ENCODE measurements at places on chromosomes 7 and 10.

GRCh38 chr10:123559823-123560092, 106.4 kb upstream of the GPR26 start:
- DNase-seq = no peak

DNA sequence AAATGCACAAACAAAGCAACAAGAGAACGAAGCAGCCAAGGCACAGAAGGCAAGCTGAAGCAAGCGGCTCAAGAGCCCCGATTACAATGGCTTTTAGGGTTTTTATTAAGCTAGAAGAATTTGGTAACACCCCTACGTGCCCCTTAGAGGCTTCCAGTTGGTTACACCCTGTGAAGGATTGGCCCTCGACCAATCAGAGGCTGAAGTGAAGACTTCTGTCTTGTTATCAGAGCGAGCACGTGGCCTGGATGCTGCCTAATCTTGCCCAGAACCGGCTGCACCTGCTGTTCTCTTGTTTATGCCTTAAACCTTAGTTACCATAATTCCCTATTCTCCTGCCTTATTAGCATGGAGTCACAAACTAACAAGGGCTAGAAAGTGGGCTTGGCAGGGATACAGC, 21.4 kb downstream of the KCNK18 start:
- peak; percentile 33 for DNase-seq

- no peak for DNase-seq
Measured at GRCh38 chr7:148042935-148043631, 547.5 kb upstream of the C7orf33 start.

DNA sequence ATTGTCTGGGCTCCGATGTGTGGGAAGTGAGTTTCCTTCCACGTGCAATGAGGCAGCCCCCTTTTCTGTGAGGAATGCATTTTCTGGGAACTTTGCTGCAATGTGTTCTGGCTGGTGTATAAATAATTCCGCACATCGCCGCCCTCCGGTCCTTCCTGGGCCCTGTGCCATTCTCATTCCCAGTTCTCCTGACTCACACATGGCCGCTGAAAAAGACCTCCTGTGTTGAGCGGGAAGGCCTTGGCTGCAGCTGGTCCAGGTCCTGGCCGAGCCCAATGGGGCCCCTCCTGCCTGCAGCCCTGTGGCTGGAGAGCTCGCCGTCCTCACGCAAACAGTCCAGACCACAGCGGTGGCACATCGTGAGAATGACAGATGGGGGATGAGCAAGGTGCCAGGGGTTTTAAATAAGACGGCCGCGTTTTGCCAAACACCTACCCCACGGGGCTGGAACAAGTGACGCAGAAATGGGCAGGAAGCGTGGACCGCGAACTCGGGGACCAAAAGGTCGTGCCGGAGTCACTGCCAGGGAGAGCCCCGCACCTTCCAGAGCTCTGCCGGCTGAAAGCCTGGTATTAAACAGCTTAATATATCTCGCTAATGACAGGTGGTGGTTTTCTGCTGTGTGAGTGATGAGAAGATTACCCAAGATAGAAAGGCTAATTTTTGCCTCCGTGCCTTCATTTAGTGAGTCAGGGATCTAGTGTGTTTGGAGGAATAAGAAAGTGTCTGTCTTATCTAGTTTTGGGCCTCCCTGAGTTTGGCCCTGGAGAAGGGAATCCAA, 37.0 kb downstream of the FAM20C start:
- no peak for DNase-seq

GRCh38 chr7:17902599-17902998, 37.7 kb downstream of the SNX13 start:
- no peak for DNase-seq

GRCh38 chr7:82204694-82205093, 238.9 kb downstream of the CACNA2D1 start:
- no peak for DNase-seq

GRCh38 chr10:104612571-104613205, 28.4 kb upstream of the SORCS3 start:
- no peak for DNase-seq

DNA sequence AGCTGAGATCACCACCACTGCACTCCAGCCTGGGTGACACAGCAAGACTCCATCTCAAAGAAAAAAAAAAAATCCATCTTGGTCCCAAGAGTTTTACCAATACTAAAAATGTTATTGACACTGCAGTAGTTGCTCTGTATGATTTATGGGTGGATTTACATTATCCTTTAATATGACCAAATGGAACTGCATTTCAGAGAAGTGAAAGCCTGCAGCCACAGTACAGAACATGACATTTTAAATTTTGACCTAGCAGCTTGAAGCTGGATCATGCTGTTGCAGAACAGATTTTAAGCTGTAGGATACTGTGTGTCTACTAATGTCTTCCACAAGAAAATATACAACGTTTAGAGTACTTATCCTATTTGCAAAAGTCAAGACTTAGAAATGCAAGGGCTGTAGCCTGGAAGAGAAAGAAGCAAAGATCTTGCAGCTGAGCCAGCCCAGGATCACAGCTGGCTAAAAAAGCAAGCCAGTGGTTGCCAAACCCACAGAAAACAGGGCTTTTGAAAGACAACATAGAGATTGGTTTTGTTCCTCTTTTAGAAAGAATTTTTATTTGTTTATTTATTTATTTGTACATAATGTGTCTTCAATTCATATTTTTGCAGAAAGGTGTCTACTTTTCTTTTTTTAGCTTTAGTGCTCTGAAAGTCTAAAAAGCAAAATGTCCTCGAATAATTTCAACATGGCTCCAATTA, 55.2 kb upstream of the WNT16 start:
- no peak for DNase-seq

- no peak for DNase-seq
Measured at GRCh38 chr10:77974396-77975074, 48.0 kb upstream of the DLG5 start.

GRCh38 chr7:11332186-11332864, 358.7 kb downstream of the PHF14 start:
- DNase-seq = no peak

DNA sequence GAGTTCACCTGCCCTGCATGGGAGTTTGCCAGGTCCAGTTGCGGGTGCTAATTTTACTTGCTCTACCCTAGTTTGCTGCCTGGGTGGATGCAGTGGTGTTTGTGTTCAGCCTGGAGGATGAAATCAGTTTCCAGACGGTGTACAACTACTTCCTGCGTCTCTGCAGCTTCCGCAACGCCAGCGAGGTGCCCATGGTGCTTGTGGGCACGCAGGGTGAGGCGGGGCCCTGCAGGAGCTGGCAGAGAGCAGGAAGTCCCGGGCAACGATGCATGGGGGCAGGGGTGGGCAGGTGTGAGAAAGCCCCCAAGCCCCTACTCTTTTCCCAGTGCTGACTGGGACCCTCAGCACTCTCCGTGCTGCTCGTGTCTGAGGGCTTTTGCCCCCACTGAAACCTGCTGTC, 31.3 kb downstream of the AGAP3 start:
- no peak for DNase-seq

- DNase-seq = peak; percentile 29
Measured at GRCh38 chr10:70232155-70232858, 922 bp downstream of the PPA1 start.

GRCh38 chr7:2037301-2037807, 195.4 kb downstream of the MAD1L1 start:
- no peak for DNase-seq

- DNase-seq = peak; percentile 27
Measured at GRCh38 chr10:87547734-87548311, 43.1 kb downstream of the MINPP1 start.

DNA sequence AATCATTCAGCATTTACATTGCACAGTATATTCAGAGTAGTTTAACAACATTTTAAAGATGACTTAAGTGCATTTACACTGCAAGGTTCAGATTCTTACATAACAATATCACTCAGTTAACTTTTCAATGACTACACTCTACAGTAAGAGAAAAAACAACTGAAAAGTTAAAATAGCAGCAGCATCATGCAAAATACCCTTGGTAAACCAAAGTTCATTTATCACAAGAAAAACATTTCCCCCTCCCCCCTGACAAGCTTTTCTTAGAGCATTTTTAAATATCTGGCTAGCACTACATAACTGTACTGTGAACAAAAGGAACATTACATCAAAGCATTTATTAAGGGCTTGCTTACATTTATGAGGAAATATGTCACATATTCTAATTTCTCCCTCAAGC, 179.5 kb upstream of the HGF start:
- DNase-seq = no peak

DNA sequence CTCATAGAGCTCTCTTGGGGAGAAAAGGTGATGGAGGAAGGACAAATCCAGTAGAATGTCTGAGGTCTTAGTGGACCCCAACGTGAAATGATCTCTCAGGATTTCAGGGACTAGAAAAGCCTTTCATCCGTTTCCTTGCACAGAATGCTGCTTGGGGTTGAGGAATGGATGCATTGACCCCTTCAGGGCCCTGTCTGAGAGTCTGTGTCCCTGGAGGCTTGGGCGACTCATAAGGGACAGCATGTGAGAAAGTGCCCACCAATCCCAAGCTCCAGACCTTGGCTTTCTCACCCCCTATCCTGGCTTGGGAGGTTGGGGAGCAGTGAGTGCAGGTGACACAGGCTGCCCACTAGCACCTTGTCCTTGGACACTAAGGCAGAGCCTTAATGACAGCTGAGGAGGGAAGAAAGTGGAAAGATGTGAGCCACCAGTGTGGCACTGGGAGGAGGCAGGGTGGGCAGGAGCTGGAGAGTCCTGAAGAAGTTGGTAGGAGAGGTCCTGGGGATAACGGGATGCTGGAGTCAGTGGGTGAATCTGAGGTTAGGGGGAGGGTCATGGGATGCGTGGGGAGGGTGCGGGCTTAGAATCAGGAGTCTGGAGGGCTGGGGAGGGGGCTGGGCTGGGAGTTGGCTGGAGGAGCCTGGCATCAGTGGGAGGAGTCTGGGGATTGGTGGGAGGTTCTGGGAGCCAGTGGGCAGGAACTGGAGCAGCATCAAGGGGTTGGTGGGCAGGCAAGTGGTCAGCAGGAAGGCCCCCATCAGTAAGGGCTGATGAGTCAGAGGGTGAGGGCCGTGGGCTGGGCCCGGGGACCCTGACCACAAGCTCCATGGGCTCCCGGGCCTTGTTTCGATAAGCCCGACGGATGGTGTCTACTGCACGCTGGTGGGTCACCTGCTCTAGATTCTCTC, 8.6 kb downstream of the LZTS2 start:
- no peak for DNase-seq

- no peak for DNase-seq
Measured at GRCh38 chr7:92836489-92836999, at the start of gene CDK6. TSS of gene CDK6 (minus strand) at chr7:92836573. CDS start at chr7:92833323, 3,250 bp downstream.

GRCh38 chr10:69837261-69837660, 35.6 kb downstream of the COL13A1 start:
- DNase-seq = no peak

GRCh38 chr10:123149568-123150270, 1.8 kb downstream of the HMX2 start:
- no peak for DNase-seq

DNA sequence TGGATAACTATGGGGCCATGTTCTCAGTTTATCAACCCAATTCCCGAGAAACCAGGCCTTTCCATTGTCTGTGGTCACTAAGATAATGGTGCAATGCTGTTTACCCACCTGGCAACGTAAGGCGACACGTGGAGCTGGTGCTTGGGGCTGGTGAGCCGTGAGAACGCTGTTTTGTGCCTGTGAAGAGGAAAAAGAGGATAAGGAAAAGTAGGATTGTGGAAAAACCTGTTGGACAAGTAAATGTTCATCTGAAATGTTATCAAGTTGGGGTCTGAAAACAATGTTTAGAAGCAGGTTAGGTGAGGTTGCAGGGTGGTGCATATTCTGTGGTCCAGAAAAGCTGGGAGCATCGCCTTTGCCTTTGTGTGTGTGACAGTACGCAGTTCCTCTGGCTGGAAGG, 88.5 kb downstream of the PPP1R17 start:
- no peak for DNase-seq
